ENCODE measurements at places on chromosomes 2 and 18. TPM values are rescaled to one million over a fixed set of nuclear protein-coding genes. Genes with fewer than 3 reads are reported as not detected.

DNA sequence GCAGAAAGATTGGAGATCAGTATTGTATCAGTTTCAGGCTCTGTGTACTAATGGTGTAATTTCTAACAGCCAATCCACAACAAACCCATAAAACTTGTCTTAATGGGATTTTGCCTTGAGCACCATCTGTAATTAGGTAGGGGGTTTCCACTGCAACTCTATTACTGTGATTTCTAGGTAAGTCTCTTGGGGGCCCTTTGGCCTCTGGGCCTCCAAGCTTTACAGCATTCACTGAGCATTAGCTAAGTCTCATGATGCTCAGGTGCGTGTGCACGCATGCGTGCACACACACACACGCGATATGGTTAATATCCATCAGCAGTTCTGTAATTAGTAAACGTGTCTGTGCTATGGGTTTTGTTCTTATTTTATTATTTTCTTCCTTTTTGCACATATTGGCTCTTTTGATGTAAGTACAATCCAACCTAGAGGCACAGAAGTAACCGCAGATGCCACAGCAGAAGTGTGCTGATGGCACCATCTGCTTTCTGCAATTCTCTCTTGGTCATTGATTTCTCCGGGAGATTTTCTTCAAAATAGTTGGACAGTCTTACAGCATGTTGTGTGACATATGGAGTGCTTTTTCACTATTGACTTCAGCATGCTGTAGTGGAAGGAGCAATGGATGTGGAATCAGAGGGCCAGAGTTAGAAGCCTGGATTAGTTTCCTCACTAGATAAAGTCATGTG, 592.0 kb downstream of the LRRTM4 start:
- H3K27ac ChIP-seq, result no peak overlapping the region
- no peak for DNase-seq
- no peaks in the 10 kb centered on the region for H3K4me1 ChIP-seq
- no peaks in the 10 kb centered on the region for H3K27me3 ChIP-seq
- no peak overlapping the region for H3K4me3 ChIP-seq

DNA sequence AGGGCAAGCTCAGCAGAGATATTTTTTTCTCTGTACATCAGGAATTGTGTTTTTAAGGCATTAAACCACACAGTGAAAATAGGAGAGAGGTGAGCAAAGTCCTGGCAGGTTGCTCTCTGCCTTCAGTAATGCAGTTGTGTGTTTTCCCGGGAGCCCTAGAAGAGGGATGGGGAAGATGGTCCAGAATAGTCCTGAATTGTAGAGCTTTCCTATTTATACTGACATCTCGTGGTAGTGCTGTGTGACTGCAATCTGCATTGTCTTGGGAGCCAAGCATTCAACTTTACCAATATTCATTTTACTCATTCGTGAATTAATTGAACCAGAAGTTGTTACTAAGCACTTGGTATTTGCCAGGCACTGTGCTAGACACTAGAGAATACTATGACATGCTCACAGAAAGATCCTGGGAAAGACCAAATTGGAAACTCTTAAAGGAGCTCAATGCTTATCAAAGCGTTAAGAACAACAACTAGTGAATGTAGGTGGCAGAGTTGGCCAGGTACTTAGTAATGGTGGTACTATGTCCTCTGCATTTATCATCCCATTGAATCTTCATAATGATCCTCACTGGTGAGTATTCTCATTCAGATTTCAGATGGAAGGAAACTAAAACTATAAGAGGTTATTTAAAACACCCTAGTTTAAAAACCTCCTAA, 214.6 kb downstream of the TRIB2 start:
- H3K27ac ChIP-seq, result no peak overlapping the region
- peak; percentile 61 for DNase-seq
- H3K36me3 ChIP-seq, result no peaks in the 10 kb centered on the region
- no peak overlapping the region for H3K4me3 ChIP-seq
- H3K4me1 ChIP-seq, result peaks cover 11% of the 10 kb centered on the region

DNA sequence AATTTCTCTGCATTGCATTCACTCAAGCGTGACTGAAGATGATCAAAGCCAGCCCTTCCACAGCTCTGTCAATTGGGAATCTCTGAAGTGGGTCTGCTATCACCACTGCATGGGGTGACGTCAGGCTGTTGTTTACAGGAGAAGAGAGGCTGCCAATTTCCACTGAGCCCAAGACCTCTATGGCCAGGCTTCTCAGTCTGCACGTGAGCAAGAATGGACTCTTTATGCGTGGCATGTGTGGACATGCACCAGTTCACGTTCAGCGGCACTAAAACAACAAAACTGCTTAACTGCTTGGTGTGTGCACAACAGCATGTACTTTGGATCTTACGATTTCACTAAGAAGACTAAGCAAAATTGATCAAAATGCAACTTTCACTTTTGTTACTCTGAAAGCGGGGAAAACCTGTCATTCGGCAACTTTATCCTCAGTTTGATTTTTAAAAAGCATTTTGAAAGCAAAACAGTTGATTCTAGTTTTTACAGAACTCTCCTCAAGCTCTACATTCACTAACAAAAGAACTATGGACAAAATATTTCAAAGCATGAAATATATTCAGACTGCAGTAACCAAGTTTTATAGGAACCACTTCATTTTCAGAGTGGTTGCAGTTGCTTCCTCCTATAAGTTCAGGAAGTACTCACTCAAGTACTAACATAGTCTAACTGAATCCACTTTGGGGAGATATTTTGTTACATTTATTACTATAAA, 77.0 kb upstream of the SERTAD2 start:
- DNase-seq, result peak; percentile 85
- peaks cover 20% of the 10 kb centered on the region for H3K36me3 ChIP-seq
- H3K27me3 ChIP-seq, result no peaks in the 10 kb centered on the region
- H3K27ac ChIP-seq, result peak overlapping the region; percentile 95

DNA sequence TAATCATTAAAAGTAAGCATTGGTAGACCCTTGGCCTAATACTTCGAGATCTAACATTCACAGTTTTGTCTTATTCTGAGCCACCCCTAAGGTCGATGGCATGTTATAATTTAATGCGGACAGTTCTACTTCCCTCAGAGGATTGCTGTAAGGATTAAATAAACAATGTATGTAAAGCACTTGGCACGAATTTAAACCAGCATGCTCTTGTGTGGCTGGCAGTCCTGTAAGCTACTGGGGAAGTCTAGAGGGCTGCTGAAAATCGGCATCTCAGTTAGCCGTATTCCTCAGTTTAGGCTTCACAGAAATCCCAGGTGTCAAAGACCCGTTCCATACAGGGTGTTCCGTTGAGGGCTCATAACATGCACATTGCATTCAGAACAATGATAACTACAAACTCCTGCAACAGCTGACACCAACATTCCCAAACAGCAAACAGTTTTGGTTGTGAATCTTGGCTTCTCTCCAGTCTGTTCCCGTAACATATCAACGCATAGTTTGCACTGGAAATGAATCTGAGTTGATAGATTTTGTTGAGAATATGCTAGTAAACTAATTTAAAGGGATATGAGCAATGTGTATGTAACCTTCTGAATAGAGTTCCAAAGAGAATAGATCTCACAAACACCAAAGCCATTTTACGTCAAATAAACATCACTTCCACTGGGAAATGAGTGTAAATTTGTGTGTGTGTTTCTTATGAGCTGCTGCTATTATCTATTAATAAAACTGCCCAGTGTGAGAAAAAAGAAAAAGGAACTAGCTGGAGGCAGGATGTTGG, 52.2 kb upstream of the ACKR3 start:
- H3K27me3 ChIP-seq, result peaks cover 30% of the 10 kb centered on the region
- no peak for DNase-seq
- H3K4me1 ChIP-seq, result no peaks in the 10 kb centered on the region
- no peak overlapping the region for H3K4me3 ChIP-seq

XRCC5 gene
- total RNA-seq, result 510 TPM

GRCh38 chr2:186256540-186256939, 229.5 kb upstream of the ZC3H15 start:
- no peak overlapping the region for H3K4me3 ChIP-seq
- no peak for DNase-seq
- no peaks in the 10 kb centered on the region for H3K4me1 ChIP-seq

ZNF142 gene
- total RNA-seq, result 60.9 TPM

- no peaks in the 10 kb centered on the region for H3K36me3 ChIP-seq
- no peak overlapping the region for H3K27ac ChIP-seq
Measured at GRCh38 chr2:118686346-118686745, 161.1 kb downstream of the EN1 start.

DNA sequence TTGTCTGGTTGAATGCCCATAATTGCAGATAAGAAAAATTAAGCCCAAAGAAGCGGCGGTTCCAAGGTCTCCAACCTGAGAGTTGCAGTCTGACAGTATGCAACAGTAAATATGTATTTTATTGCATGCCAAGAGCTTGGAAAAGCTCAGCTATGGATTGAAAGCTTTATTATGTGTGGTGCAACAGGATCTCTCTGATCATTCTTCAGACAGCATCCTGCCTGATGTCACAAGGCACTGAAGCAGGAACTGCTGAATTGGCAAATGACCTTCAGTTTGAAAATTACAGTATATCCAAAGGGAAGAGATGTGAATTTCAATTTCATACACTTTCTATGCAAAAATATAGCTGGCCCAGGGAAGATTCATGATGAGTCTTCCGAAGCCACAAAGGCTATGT, 42.5 kb downstream of the DOCK10 start:
- peaks cover 42% of the 10 kb centered on the region for H3K36me3 ChIP-seq
- H3K27ac ChIP-seq, result peak overlapping the region; percentile 32
- H3K4me1 ChIP-seq, result peaks cover 61% of the 10 kb centered on the region

GRCh38 chr2:196244966-196245365, 73.6 kb upstream of the STK17B start:
- DNase-seq, result no peak
- H3K27ac ChIP-seq, result no peak overlapping the region
- H3K4me3 ChIP-seq, result no peak overlapping the region
- H3K27me3 ChIP-seq, result no peaks in the 10 kb centered on the region
- H3K36me3 ChIP-seq, result no peaks in the 10 kb centered on the region
- H3K4me1 ChIP-seq, result peaks cover 57% of the 10 kb centered on the region

DNA sequence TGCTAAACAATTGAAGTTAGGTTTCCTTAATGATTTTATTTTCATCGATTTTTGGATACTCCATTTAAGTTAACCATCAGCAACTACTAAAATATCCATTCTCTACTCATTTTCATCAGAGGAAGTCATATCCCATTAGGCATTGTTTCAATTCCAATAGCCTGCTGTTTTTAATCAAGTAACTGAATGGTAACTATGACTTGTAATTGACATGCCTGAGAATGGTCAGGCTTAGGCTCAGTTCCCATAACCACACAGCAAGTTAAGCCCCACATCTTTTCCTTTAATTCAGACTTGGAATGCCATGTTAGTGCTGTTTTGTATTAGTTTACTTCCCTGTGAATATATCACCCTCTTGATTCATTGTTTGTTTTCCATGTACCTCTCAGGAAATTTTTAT, 398.8 kb downstream of the ARHGAP15 start:
- peaks cover 31% of the 10 kb centered on the region for H3K4me1 ChIP-seq
- H3K27me3 ChIP-seq, result no peaks in the 10 kb centered on the region
- H3K36me3 ChIP-seq, result peaks cover 35% of the 10 kb centered on the region

TXNDC2 gene
- not detected for total RNA-seq

DNA sequence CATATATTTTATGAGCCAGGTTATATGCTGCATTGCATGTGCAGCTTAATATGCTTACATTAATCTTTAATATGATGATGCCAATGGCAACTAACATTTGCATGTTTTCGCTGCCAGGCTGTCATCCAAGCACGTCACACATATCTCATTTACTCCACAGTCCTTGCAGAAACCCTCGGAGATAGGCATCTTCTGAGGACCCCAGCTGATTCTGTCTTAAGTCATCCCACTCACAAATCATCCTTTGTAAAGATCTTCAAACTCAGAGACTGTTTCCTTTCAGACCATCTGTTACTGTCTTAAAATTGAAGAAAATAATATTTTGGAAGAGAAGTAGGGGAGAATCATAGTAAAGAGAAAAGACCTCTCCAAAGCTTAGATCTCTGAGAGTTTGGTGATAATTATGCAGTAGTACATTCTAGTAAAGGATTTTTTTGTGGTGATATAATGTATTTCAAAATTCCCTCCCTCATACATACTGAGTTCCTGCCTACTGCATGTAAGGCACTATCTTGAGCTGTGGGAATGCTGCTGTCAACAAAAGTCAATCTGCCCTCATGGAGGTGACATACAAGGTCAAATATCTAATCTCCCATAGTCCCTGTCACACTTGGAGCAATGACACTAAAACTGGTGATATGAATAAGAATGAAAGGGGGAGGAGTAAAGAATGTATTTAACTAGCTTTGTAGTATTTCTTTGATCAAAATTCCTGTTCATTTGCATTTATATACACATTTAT, 11.0 kb downstream of the ITGA4 start:
- peak overlapping the region; percentile 90 for H3K27ac ChIP-seq
- H3K4me1 ChIP-seq, result peaks cover 72% of the 10 kb centered on the region
- peak overlapping the region; percentile 32 for H3K4me3 ChIP-seq
- DNase-seq, result peak; percentile 58
- peaks cover 59% of the 10 kb centered on the region for H3K36me3 ChIP-seq

DNA sequence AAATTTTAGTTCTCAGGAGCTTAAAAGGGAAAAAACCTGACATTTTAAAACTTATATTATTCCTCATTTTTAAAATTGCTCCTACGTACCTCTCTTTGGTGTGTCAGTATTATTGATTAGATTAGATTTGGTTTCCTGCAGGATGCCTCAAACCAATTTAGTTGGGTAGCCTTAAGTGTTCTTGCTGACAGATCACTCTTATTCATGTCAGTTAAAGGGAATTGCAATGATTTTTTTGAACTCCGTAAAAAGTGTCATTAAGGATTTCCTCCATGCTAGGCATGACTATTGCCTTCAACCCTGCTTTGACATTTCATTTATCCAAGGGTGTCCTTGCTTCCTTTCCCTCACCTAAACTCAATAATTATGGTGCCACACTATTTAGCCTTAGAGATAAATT, 149.0 kb upstream of the CDH7 start:
- no peaks in the 10 kb centered on the region for H3K36me3 ChIP-seq
- H3K27ac ChIP-seq, result no peak overlapping the region
- no peak overlapping the region for H3K4me3 ChIP-seq
- no peaks in the 10 kb centered on the region for H3K4me1 ChIP-seq

GRCh38 chr18:3293196-3293951, 31.4 kb downstream of the MYL12B start:
- H3K36me3 ChIP-seq, result no peaks in the 10 kb centered on the region
- peaks cover 16% of the 10 kb centered on the region for H3K27me3 ChIP-seq
- H3K27ac ChIP-seq, result no peak overlapping the region
- H3K4me3 ChIP-seq, result no peak overlapping the region
- H3K4me1 ChIP-seq, result peaks cover 11% of the 10 kb centered on the region

GRCh38 chr2:209525834-209526281, 102.0 kb downstream of the MAP2 start:
- no peak for DNase-seq
- H3K27ac ChIP-seq, result no peak overlapping the region
- H3K27me3 ChIP-seq, result no peaks in the 10 kb centered on the region
- peak overlapping the region; percentile 51 for H3K4me3 ChIP-seq
- no peaks in the 10 kb centered on the region for H3K36me3 ChIP-seq

- peaks cover 3% of the 10 kb centered on the region for H3K27me3 ChIP-seq
- DNase-seq, result no peak
- H3K4me3 ChIP-seq, result no peak overlapping the region
- no peaks in the 10 kb centered on the region for H3K36me3 ChIP-seq
Measured at GRCh38 chr18:62682371-62682770, 33.0 kb upstream of the PHLPP1 start.

- H3K27me3 ChIP-seq, result no peaks in the 10 kb centered on the region
- H3K4me3 ChIP-seq, result peak overlapping the region; percentile 81
- peaks cover 19% of the 10 kb centered on the region for H3K36me3 ChIP-seq
- H3K4me1 ChIP-seq, result peaks cover 41% of the 10 kb centered on the region
- H3K27ac ChIP-seq, result peak overlapping the region; percentile 90
Measured at GRCh38 chr2:239380831-239381708, 19.8 kb downstream of the HDAC4 start.

ITGB1BP1 gene
- total RNA-seq, result 121 TPM
